ENCODE measurements at places on chromosomes 16 and 17. TPM values are rescaled to one million over a fixed set of nuclear protein-coding genes. Genes with fewer than 3 reads are reported as not detected.

ALOXE3 gene
- not detected for total RNA-seq

- DNase-seq = no peak
Observed at GRCh38 chr16:7303660-7304200, 28.9 kb upstream of the RBFOX1 start.

BEAN1 gene
- total RNA-seq = not detected

- peak; percentile 95 for DNase-seq
Observed at GRCh38 chr16:69711115-69711740, 15.1 kb downstream of the NQO1 start.

DNA sequence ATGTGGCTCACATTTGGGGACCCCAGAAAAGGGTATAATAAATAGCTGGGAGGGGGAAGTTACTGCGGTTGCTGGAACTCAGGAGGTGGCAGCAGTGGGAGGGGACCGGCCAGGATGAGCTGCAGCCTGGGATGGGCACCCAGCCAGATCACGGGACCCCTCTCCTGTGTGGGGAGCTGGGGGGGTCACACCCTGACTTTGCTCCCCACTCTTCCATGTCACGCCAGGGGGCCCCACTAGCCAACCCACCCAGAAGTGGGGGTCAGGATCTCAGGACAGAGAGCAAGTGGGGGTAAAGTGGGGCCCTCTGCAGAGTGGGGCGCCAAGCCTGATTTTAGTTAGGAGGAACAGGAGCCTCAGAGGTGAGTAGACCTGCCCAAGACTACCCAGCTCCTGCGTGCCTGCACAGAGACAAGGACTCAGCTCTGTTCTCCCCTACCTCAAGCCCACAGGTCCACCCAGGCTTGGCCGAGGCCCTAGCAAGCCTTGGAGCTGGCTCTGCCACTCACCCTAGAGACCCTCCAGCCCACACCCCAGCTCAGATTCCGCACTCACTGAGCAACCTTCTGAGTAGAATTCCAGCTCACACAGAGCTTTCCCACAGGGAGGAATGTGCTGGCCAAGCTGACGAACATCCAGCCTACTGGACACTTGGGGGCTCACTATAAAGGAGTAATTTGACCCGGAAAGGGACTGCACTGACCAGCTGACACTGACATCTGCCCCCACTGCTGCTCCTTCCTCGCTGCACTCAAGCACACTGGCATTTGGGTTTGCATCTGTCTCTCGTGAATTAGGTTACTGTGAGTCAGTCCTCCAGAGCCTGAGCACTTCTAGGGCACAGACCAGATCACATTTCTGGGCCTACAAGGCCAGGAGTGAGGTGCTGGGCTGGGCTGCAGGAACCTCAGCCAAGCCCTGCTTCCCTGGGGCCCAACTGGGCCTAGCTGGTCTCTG is 310.1 kb downstream of the C16orf95 start:
- no peak for DNase-seq

DNA sequence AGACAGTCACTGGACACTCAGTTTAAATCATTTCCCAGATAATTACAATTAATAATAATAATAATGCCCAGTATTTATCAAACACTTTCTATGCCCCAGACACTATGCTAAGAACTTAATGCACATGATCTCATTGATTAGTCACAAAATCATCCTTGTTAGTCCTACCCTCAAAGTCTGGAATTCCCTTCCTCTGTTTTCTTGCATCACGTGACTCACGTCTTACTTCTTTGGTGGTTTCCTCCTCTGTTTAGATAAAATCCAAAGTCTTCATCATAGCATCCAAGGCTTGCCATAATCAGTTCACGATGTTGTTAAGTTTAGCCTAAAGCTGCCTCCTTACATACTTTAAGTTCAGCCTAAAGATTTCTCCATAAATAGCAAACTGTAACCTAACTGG is 471.9 kb downstream of the PMP22 start:
- no peak for DNase-seq

SEZ6 gene
- total RNA-seq = not detected

GRCh38 chr16:71961066-71962039 is 38.8 kb downstream of the PKD1L3 start:
- DNase-seq = peak; percentile 85

- DNase-seq = no peak
Observed at GRCh38 chr17:73738751-73739575, 94.7 kb upstream of the SDK2 start.

DNA sequence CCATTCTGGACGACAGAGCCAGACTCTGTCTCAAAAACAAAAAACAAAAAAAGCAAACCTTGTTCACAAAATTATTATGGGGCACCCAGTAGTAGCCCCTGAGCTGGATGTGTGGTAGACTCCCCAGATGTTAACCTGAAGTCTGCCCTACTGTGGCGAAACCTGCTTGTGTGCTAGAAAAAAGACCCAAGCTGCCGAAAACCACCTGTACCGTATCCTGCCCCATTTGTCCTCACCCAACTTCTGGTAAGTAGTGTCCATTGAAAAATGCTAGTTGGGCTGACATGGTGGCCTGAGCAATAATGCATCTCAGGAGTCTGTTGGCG is 9.1 kb downstream of the RMI2 start:
- no peak for DNase-seq

GRCh38 chr17:38982858-38983746 is 15.9 kb upstream of the FBXO47 start:
- DNase-seq = peak; percentile 38
